ENCODE measurements at places on chromosomes 16 and 17.

- DNase-seq = no peak
Observed at GRCh38 chr17:81416612-81417011, 21.4 kb downstream of the BAHCC1 start.

GRCh38 chr17:83194761-83195329 lies 115.4 kb downstream of the METRNL start:
- DNase-seq = peak; percentile 80

- DNase-seq = no peak
Observed at GRCh38 chr16:3804426-3805016, 76.0 kb downstream of the CREBBP start.

- DNase-seq = no peak
Observed at GRCh38 chr17:33013596-33014375, 22.1 kb downstream of the SPACA3 start.

DNA sequence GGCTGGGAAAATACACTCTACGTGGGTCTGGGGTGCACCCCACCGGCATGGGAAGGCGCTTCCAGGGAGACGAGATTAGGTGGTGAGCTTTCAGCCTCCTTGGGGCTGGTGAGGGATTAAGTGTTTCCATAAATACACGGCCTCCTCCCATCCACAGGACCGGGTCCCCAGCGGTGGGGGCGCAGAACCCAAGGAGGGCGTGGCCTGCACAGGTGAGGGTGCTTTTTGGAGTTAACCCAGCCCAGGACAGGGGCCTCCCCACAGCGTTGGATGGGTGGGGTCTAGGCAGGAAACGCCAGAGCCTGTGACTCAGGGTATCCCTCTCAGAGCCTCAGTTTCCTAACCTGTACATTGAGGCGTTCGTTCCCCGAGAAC lies 1.1 kb downstream of the C16orf74 start:
- DNase-seq = no peak

GRCh38 chr17:81508639-81509206 lies 3.9 kb downstream of the ACTG1 start:
- DNase-seq = no peak

- no peak for DNase-seq
Observed at GRCh38 chr17:76414334-76415295, 30.2 kb downstream of the SPHK1 start.

DNA sequence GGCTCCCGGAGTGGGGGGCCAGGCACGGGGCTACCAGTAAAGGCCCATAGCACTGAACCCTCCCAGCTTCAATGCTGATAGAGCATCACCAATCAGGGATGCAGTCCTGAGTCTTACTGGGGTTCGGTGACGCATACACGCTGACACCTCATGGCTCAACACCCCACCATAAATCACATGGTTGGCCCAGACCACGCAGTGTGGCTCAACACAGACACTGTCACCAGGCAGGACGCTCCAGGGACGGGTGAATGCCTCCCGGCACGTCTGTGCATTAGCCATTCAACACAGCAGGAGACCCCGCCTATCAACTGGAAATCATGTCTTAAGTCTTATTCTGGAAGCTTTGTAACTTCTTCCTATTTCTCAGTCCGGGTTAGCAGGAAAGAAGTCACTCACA lies 35.0 kb downstream of the NECAB2 start:
- no peak for DNase-seq

DNA sequence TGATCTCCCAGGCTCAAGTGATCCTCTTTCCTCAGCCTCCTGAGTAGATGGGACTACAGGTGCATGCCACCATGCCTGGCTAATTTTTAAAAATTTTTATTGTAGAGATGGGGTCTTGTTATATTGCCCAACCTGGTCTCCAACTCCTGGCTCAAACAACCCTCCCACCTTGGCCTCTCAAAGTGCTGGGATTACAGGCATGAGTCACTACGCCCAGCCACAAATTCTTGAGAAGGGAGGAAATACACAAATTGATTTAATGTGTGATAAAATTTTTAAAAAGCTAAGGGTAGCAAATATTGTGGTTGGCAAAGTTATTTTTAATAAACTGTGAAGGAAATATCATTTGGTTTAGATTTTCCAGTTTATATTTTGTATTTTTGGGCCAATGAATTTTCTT lies 9.6 kb downstream of the ITGAD start:
- no peak for DNase-seq

DNA sequence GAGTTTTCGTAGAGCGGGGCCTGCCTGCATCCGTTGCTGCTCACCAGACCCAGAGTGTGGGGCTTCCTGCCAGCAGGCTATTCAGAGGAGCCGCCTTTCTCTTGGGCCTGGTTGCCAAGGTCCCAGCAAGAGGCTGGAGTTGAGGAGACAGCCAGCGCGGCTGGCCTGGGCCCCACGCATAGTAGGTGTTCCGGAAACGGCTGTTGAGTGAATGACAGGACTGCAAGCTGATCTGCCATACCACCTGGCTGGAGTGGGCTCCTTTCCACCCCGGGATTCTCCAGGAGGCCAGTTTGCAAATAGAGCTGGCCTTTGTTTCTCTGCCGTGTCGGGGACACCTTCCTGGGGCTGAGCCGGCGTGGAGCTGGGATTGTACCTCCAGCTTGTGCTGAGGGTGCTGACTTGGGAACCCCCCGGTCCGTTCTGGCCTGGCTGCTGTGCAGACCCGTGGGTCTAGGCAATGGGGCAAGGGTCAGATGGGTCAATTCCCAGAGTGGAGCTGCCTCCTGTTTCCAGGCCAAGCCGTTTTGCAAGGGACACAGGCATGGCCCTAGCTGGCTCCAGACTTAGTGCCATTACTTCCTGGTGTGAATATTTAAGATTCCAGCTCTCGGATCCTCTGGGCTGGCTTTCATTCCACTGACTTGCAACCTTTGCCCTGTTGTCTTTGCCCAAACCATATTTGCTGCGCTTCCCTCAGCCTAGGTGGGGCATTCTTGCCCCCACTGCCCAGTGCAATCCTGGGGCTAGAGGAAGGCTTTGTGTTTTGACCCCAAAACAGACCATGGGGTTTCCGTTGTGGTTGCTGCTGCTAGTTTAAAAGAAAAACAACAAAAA lies 68.8 kb downstream of the CMIP start:
- peak; percentile 75 for DNase-seq

GRCh38 chr16:4846901-4847773 lies at the start of the genes GLYR1 and UBN1:
Gene GLYR1, minus strand, starts transcription at chr16:4847288. Its CDS starts 23 bp downstream, at chr16:4847265.
Gene UBN1, plus strand, starts transcription at chr16:4847481. Its CDS starts 5,437 bp downstream, at chr16:4852918.
- DNase-seq = peak; percentile 100

DNA sequence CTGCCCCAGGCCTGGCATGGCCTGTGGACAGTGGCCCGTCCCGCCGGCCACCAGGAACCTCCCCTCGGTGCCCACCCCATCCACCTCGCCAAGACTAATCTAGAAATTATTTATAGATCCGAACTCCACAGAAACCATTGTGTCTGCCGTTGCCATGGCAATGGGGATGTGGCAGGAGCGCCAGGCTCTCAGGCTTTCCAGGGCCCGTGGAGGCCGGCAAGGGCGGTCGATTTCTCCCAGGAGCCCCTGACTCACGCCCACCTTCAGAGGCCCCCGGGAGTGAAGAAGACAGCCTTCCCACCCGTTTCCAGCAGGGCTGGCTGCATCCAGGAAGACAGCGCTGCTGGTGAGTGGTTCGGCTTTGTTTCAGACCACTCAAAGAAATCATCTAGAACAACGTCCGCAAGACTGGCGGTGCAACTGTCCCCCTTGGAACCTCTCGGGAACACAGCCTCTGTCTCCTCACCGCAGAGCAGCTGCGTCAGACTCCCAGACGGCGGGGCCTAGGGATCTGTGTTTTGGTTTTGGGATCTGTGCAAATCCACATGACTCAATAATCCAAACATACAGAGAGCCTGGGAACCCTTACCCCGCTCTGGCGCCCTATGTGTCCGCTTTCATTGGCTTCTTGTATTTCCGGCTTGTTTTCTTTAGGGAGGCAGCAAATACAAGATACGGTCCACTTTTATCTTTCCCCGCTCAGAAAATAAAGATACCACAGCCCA lies 48.5 kb upstream of the ZCCHC14 start:
- no peak for DNase-seq

- DNase-seq = no peak
Observed at GRCh38 chr17:77200711-77201110, 59.9 kb downstream of the SEC14L1 start.

GRCh38 chr17:64533784-64534183 lies 27.0 kb downstream of the CEP95 start:
- DNase-seq = no peak

DNA sequence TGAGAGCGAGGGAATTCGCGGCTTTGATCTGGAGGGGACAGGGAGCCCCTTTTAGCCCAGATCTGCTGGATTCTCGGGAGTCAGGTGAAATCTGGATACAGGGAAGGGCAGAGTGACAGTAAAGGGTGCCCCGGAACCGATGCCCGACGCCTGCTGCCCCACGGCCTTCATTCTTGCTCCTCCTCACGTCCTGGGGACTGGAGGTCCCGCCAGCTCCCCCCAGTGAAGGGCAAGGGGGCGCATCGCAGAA lies 596 bp downstream of the OR1F1 start:
- DNase-seq = no peak

GRCh38 chr16:89981414-89981813 lies 32.9 kb downstream of the DEF8 start:
- DNase-seq = no peak

- no peak for DNase-seq
Observed at GRCh38 chr17:62825182-62825581, 17.1 kb upstream of the MARCHF10 start.

GRCh38 chr16:16113076-16113475 lies 110.2 kb downstream of the ABCC6 start:
- DNase-seq = no peak

DNA sequence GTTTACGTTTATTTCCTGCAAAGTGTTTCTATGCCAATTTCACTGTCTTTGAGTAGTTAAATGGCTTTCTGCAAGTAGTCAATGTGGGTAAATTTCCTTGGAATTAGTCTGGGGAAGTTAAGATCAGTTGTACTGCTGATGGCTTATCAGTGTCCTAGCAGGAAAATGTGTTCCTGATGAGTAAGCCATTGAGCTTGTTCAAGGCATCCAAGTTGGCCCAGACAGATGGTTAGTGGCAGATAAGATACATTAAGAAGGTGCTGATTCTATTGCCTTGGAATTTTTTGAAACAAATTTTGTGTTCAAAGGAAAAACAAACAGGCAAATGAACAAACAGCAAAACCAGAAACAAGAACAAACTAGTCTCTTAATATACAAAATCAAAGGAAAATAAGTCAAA lies 258.4 kb downstream of the MAP2K6 start:
- DNase-seq = no peak

- no peak for DNase-seq
Observed at GRCh38 chr16:55452996-55453395, 26.0 kb upstream of the MMP2 start.

DNA sequence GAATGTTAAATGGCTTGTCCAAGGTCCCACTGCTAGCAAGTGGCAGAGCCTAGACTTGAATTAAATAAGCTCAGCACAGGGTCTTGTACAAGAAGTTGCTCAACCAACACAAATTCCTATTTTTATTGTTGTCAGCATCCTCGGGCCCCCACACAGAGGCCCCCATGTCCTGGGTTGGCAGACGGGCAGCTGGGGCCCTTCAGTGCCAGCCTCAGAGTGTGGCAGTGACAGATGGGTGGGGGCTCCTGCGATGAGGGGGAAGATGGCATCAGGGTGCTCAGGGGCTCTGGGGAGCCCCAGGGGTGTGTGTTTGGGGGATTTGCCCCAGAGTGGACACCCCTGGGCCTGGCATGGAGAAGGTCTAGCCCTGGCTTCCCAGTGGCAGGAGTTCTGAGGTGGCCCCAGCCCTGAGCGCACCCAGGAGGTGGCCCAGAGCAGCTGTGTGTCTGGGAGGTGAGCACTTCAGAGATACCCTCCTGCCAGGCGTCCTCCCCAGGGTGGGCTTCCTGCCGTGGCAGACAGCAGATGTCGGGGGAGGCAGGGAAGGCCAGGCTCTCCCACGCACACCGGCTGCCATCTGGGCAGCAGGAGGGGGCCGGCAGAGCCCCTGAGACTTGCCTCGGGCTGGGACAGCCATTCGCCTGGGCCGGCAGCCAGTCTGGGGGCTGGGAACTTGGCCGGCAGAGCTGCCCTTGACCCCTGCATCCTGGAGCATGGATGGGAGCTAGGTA lies 150.8 kb downstream of the C16orf78 start:
- DNase-seq = no peak

GRCh38 chr17:61849674-61850073 lies 13.7 kb downstream of the BRIP1 start:
- DNase-seq = no peak

DNA sequence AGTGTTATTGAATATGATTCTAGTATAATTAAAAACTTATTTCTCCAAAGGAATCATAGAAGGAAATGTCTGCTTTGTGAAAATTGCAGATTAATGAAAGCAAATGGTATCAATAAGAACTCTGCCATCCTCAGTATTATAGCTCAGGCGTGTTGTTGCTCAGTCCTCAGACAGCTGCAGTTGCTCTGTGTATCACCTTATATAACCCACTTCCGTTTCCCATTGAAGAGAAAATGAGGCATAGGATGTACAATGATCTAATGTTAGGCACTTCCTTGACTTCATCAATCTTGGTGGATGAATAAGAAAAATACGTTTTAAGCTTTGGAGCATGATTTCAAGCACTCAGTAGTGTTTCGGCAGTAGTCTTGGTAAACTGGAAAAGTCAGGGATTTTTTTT lies 14.1 kb downstream of the MFSD11 start:
- no peak for DNase-seq

- no peak for DNase-seq
Observed at GRCh38 chr17:78644224-78644623, 67.0 kb upstream of the DNAH17 start.

DNA sequence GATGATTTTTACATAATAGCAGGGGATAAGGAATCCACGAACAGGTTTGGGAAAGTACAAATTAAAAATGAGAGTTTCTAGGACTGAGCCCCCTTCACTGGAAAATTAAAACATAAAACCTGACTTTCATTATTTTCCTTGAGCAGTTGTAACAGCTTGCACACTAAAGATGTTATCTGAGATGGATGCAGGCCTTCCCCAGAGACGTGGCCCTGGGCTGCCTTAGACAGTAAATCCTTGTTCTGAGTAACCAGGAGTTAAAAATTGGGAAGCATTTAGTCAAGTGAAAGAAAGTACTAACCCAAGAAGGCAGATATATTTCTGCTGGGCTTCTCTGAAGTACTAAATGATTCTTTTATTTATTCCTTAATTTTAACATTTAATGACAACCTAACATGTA lies 432.2 kb upstream of the KIF2B start:
- no peak for DNase-seq

GRCh38 chr17:29060475-29060874 lies 17.5 kb downstream of the PIPOX start:
- no peak for DNase-seq

GRCh38 chr17:68600067-68600930 lies 868 bp downstream of the FAM20A start:
- DNase-seq = peak; percentile 81

DNA sequence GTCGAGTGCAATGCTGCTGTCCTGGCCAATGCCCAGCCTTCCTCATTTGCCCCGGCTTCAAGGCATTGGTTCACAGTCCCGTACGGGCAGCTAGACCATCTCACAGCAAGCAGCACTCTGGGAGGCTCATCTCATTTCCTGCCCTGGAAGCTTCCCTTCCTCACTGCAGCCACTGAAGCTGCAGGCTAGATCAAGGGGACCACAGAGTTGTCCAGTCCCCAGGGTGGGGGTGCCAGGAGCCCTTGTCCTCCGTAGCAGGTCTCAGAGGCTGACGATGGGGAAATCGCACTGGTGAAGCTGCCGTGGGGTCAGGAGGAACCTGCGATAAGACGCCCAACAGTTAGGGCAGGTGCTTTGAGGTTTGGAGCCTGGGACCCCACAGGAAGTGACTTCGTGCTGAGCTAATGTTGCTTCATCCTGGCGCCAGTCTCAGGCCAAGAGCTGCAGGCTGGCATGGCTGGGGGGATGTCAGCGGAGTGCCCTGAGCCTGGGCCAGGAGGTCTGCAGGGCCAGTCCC lies at the start of gene SPNS3:
Gene SPNS3 (plus strand): TSS at position 426 of the 517 bp plus-strand sequence. CDS start 28 bp downstream, at position 454.
- DNase-seq = no peak

All from suprapubic skin (tissue), 4 donors.